H1 (cell line): ENCODE measurements at places on chromosomes 11 and 22. TPM values are rescaled to one million over a fixed set of nuclear protein-coding genes. Genes with fewer than 3 reads are reported as not detected.

KCNQ1OT1 gene
- polyA plus RNA-seq = 0.19 and 0.21 TPM in 2 replicates

SLC25A18 gene
- 2.7 and 2.9 TPM in 2 replicates for polyA plus RNA-seq

PLAAT3 gene
- 170 and 190 TPM in 2 replicates for polyA plus RNA-seq

LRRC55 gene
- polyA plus RNA-seq = 0.62 and 0.64 TPM in 2 replicates

OR2AG1 gene
- not detected in 2 replicates for polyA plus RNA-seq

ANO3 gene
- polyA plus RNA-seq = not detected in 2 replicates

GAB4 gene
- 0.03 TPM in 2 replicates for polyA plus RNA-seq

CLMP gene
- 9.9 and 11.5 TPM in 2 replicates for polyA plus RNA-seq

MN1 gene
- polyA plus RNA-seq = 3.1 and 5.0 TPM in 2 replicates

NXPE1 gene
- polyA plus RNA-seq = not detected in 2 replicates

CPT1B gene
- 34.2 and 47.7 TPM in 2 replicates for polyA plus RNA-seq

DNA sequence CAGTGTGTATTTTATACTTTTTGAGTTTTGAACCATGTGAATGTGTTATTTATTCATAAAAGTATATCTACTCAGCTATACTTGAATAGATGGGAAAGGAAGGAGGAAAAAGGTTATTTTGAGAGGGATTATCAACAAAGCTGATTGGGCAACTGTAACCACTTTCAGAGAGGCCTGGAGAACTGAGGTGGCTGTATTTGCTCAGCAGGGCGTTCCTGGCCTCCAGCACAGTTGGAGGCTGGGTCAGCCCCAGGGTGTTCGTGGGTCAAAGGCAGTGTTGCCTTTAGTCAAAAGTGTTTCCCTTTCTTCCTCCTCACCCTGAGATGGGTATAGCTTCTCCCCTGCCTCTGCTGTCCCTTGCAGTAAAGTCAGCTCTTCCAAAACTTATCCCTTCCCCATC lies 26.7 kb downstream of the ASCC2 start:
- DNase-seq = no peak

DNA sequence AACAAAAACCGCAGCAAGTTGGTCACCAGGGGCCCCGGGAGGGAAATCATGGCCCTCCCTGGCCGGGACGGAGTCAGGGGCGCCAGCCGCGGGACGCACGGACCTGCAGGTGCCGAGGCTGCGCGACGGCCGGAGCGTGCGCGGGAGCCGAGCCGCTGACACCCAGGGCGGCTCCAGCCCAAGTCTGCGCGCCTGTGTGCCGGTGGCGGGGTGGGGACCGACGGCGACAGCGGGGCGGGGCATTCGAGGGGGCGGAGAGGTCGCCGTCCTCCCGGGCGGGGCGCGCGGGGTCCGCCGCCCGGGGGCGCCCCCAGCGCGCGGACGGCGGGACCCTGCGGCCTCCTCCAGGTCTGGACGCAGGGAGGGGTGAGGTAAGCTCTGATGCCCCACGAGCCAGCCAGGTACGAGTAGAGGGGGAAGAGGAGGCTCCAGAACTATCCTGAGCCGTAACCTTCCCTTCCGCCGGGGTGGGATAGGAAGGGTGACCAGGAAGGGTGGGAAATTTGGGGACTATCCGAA lies at the start of gene ESAM:
TSS of gene ESAM (minus strand) at position 186 of the 519 bp plus-strand sequence. CDS start at position 50, 136 bp downstream.
- DNase-seq = peak; percentile 64

DNA sequence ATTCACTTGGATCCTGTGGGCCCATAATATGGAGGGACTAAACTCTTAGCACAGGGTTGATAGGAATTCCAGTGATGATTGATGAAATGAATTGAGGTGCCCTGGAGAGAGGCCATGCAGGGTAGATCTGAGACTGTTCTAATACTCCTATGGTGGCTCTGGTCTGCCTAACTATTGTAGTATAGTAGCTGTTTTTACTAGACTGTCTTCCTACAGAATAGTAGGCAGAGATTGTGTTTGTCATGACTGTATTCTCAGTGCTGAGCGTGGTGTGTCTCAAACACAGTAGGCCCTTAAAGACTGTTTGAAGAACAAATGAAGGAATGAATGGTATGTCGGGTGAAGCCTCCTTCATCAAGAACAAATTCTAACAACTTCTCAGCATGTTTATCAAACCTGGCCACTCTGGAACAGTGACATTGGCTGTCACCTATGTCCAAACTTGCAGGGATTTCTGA lies 107.0 kb upstream of the SESN3 start:
- no peak for DNase-seq

DNA sequence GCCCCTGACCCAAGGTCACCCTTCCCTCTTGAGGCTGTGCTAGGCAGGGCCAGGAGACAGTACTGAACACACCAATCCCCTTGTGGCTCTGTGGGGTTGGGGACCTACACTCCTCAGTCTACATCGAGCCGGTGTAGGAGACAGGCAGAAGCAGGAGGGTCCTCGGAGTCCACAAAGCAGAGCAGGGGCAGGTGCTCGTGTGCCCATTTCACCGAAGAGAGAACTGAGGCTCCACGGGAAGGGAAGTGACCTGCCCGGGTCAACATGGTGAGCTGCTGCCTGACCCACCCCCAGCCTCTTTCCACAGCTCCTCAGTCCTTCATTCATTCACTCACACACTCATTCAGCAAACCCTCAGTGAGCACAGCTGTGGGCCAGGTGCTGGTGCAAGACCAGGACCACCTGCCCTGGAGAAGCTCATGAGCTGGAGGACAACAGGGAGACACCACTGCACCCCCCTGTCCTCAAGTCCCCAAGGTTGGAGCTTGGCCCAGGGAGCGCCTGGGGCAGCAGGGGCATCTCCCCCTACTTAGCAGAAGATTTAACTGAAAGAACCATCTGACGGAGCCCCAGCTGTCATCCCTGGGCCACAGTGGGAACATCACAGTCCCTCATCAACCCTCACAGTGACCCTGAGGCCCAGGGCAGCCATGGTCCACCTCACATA lies 127.3 kb downstream of the MED15 start:
- no peak for DNase-seq

GRCh38 chr11:114438303-114438702 lies 964 bp upstream of the REXO2 start:
- no peak for DNase-seq

DNA sequence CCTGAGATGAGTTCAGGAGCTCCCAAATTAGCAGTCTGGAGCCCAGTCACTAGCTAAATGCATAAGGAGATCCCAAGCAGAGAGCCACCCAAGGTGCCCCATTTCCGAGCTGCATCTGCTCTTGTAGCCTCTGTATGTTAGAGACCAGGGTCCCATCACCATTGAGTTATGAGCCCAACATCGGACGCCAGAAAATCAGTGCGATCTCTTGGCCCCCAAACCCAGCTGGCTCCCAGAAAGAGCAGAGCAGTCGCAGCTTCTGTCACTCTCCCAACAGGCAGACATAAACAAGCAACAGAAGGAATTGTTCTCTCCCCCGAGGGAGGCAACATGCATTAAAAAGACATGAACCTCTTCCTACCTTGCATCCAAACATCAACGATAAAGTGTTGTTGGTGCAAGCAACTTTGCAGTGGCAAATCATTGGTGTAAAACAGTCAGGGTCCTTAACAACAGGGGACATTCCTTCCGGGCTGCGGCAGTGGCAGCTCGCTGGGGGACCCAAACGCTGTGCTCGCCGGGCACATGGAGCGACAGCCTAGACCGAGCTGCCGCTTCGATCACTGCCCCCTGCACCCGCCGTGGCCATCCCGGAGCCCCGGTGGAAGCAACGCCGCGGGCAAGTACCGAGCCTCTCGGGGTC lies 907.1 kb downstream of the DLG2 start:
- no peak for DNase-seq

DNA sequence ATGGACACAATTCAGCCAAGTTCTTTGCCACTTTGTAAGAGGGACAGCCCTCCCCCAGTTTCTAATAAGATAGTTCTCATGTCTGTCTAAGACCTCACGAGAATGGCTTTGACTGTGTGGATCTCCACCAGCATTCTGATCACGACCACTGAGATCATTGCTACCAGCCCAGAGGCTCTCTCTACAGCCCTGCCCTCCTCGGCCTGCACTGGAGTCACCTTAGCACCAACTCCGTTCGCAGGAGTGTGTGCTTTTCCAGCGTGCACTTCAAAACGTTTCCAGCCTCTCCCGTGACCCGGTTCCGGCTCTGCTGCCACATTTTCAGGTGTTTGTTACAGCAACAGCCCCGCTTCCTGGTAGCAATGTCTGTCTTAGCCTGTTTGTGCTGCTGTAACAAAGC lies 26.2 kb downstream of the TSPAN32 start:
- DNase-seq = no peak

DNA sequence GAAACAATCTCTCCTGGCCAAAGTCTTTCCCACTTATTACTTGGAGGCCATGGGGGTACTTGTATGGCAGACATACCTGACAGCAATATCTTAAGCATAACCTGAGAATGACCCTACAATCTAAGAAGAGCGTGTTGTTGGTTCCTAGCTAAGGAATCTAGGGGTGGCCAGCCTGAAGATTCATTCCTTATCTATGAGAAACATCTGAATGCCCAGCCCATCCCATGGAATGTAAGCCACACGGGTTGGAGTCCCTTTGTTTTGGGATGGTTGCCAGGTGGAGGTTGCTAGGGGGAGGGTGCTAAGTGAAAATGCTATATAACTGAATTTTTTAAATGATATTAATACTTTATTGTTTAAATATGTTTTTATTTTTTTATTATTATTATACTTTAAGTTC lies 725.0 kb downstream of the ETS1 start:
- DNase-seq = no peak

DNA sequence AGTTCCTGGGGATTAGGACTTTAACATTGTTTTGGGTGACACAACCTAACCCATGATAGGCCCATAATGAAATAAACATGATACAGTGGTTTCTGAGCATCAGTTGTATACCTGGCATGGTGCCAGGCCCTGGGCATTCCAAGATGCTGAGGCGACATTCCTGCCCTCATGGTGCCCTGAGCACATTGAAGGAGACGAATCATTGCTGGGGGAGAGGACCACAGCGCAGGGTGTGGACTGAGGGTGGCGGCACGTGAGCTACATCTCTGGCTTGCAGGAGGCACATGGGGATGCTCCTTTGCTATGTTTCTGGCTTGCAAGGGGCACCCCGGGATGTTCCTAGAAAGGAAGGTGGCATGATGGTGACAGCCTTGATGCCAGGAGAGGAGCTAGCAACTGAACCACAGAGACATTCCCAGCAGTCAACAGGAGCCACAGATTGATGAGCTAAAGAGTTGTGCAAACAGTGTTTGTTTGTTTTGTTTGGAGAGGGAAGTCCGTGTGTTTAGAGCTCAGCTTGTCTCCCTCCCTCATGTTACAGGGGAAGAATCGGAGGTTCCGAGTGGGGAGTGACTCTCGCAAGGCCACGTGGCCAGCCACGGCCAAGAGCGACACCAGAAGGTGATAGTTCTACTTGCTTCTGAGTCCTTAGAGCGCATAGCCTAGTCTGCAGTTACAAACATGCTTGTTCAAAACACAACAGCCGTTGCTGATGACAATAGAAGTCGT lies 106.4 kb downstream of the MIAT start:
- no peak for DNase-seq

DNA sequence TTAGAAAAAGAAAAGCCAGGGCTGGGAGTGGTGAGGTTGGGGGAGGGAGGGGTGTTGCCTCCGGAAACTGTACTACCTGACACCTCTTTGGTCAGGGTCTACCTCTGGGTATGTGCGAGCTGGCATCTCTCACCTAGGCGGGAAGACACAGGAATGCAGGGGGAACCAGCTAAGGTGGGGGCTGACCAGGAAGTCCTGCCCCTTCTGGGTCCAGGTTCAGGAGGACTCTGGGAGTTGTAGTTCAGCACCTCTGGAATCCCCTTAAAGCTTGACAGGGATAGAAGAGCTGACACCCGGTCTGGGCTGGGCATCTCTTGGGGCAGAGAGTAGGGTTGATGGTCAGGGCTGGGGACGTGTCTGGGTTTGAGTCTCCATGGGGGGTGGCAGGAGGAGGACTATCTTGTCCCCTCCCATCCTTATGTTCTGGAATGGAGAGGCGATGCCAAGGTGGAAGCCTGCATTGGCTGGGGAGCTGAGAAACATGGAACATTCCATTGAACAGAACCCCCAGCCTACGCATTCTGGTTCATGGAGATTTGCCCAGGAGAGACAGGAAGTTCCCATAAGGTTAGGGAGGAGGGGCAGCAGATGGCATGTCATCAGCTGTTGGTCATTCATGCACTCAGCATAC lies 2.1 kb upstream of the KIAA1671 start:
- DNase-seq = peak; percentile 72

GRCh38 chr11:93935826-93936225 lies 85.3 kb upstream of the HEPHL1 start:
- no peak for DNase-seq

DNA sequence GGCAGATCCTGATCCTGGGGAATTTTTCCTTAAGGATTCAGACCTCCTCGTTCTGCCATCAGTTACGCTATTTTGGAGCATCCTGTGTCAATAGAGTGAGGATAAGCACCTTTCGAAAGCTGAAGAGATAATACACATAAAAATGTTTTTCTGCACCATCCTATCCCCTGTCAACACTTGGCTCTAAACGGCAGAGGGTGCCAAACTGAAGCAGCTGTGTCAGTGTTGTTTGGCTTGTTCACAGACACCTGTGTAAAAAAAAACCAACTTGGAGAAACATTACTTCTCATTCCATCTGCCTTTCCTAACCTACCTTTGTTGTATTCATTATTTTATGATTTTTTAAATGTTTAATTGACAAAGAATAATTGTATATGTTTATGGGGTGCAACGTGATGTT lies 417.0 kb upstream of the DDI1 start:
- no peak for DNase-seq

GRCh38 chr11:726278-727220 lies 20.5 kb downstream of the EPS8L2 start:
- peak; percentile 74 for DNase-seq

DNA sequence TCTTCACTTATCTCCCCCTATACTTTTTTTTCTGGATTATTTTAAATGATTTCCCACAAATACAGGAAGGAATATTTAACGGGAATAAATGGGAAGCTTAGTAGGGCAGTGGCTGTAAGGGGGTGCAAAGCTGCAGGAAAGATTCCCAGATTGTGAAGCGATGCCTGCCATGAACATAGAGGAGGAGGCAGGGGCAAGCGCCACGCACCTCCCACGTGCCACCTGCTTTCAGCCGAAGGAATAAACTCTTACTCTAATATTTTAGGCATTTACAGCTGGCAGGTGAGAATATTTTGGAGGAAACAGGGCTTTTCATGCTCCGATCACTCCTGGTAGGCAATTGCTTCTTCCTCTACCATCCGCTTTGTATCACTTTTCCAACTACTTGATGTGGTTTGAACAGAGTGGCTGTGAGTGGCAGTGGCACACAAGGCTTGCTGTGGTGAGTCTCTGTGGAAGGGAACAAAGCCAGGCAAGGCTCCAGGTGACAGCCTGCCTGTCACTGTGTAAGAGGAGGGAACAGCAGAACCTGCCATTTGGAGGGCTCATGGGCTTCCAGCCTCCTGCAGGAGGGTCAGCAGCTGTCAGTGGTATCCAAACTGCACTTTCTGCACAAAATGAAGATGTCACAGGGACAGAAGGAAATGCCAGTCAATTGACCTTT lies 54.5 kb upstream of the PLET1 start:
- no peak for DNase-seq

GRCh38 chr11:130181295-130182272 lies 22.0 kb downstream of the ST14 start:
- no peak for DNase-seq

- DNase-seq = no peak
These were observed 42.4 kb downstream of the PIK3C2A start for GRCh38 chr11:17165247-17165890.

- no peak for DNase-seq
These were observed 12.3 kb downstream of the GUCD1 start for GRCh38 chr22:24542641-24543040.

GRCh38 chr11:104663190-104664140 lies 234.8 kb downstream of the CASP12 start:
- no peak for DNase-seq
